T-cell (primary cell): ENCODE measurements at places on chromosomes 5 and 9. TPM values are rescaled to one million over a fixed set of nuclear protein-coding genes. Genes with fewer than 3 reads are reported as not detected.

DNA sequence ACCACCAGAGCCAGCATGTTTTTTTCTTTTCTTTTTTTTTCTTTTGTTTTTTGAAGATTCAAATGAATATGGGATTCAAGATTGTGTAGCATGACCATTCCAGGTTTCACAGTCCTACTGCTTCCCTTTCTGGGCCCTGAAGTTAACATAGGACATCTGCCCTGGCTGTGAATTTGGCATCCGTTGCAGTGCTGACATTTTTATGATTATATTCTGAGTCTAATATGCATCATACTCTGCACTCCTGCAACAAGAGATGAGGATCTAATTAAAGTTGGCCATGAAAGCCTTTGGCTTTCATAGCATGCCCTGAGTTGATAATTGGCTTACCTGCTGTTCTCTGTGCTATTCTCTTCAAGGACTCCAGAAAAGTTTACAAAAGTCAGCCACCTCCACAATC is 29.8 kb downstream of the C5orf22 start:
- H3K27ac ChIP-seq, result no peak overlapping the region
- no peak overlapping the region for H3K4me3 ChIP-seq
- DNase-seq, result no peak
- H3K27me3 ChIP-seq, result no peaks in the 10 kb centered on the region
- H3K36me3 ChIP-seq, result no peaks in the 10 kb centered on the region

- no peak overlapping the region for H3K27ac ChIP-seq
- H3K27me3 ChIP-seq, result peaks cover 3% of the 10 kb centered on the region
- H3K4me3 ChIP-seq, result no peak overlapping the region
- DNase-seq, result no peak
- H3K4me1 ChIP-seq, result no peaks in the 10 kb centered on the region
These were observed 6.3 kb upstream of the EQTN start for GRCh38 chr9:27303219-27303618.

DNA sequence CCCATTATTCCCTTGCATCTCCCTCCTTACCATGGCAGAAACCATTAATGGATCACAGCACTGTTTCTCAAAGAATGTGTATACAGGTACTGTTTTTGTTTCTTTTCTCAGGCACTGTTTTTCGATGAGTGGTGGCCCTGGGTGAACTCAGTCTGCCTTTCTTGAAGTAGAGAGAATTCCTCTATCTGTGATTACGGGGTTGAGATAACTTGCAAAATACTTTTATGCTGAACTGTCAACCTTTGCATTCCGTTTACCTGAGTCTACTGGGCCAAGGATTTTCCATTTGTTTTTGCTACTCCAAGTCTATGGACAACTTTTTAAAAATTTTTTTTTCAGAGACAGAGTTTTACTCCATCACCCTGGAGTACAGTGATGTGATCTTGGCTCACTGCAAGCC is 82.7 kb upstream of the CLINT1 start:
- no peak overlapping the region for H3K4me3 ChIP-seq
- no peaks in the 10 kb centered on the region for H3K27me3 ChIP-seq
- no peak for DNase-seq
- no peaks in the 10 kb centered on the region for H3K36me3 ChIP-seq

- peaks cover 14% of the 10 kb centered on the region for H3K36me3 ChIP-seq
- H3K27ac ChIP-seq, result no peak overlapping the region
- no peaks in the 10 kb centered on the region for H3K27me3 ChIP-seq
These were observed 49.7 kb downstream of the SAR1B start for GRCh38 chr5:134582941-134583340.

GRCh38 chr5:169728-170094 is 21.6 kb upstream of the LRRC14B start:
- no peaks in the 10 kb centered on the region for H3K36me3 ChIP-seq
- DNase-seq, result no peak
- H3K4me3 ChIP-seq, result no peak overlapping the region
- no peaks in the 10 kb centered on the region for H3K4me1 ChIP-seq
- no peak overlapping the region for H3K27ac ChIP-seq

DNA sequence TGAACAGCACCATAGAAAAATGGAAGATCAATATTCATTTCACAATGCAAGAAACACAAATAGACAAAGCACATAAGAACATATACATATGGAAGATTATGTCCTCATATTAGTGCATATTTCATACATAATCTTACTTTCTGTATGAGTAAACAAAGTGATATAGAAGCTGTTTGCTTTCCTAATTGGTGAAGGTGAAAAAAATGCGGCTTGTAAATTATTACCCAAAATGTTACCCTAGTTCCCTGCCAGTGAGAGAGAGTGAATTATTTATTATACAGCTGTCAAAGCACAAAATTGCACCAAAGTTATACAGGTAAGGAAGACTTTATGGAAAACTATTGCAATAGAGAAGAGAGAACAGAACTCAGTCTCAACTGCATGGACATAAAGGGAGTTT is 1485.0 kb upstream of the CDH9 start:
- no peak overlapping the region for H3K27ac ChIP-seq
- DNase-seq, result no peak
- H3K27me3 ChIP-seq, result no peaks in the 10 kb centered on the region

GRCh38 chr5:149671544-149671943 is 58.6 kb upstream of the PPARGC1B start:
- no peak overlapping the region for H3K27ac ChIP-seq
- no peaks in the 10 kb centered on the region for H3K4me1 ChIP-seq

GRCh38 chr5:33685873-33686755 is 205.7 kb downstream of the ADAMTS12 start:
- no peak for DNase-seq
- no peak overlapping the region for H3K27ac ChIP-seq
- no peaks in the 10 kb centered on the region for H3K27me3 ChIP-seq
- H3K4me3 ChIP-seq, result no peak overlapping the region

DNA sequence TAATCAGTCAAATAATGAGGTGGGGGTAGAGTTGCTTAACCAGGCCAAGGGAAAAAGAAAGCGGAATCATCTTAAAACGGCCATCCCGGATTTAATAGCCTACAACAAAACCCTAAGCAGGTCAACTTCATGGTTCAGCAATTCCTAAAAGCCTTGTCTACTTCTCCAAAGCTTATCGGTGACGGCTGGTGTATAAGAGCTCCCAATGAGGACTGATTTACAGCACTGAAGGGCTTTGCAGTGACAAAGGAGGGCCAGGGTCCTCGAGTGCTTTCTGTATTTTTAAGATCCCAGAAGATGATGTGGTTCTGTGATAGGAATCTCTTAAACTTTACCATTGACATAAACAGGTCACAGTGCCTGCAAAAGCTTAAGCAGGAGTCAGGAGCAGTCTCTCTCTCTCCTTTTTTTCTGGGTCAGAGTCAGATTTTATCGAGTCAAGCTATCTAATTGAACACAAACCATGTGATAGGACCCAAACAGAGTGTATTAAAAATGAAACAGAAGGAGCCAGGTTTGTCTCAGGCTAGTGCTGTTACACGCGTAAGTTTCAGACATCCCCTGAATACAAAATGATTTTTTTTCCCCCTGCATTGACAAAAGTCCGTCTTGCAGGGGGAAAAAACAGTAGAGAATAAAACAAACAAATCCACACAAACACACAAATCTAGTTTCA is 663.6 kb upstream of the ZNF608 start:
- H3K36me3 ChIP-seq, result no peaks in the 10 kb centered on the region
- H3K4me3 ChIP-seq, result no peak overlapping the region
- no peaks in the 10 kb centered on the region for H3K4me1 ChIP-seq
- no peaks in the 10 kb centered on the region for H3K27me3 ChIP-seq
- no peak overlapping the region for H3K27ac ChIP-seq

- no peaks in the 10 kb centered on the region for H3K36me3 ChIP-seq
- no peaks in the 10 kb centered on the region for H3K4me1 ChIP-seq
- H3K4me3 ChIP-seq, result no peak overlapping the region
- H3K27me3 ChIP-seq, result no peaks in the 10 kb centered on the region
These were observed 461.9 kb upstream of the PAPPA start for GRCh38 chr9:115691693-115692092.

- peaks cover 25% of the 10 kb centered on the region for H3K4me1 ChIP-seq
- no peak overlapping the region for H3K4me3 ChIP-seq
- peaks cover 19% of the 10 kb centered on the region for H3K36me3 ChIP-seq
These were observed 33.6 kb downstream of the TNFAIP8 start for GRCh38 chr5:119389288-119390030.

DNA sequence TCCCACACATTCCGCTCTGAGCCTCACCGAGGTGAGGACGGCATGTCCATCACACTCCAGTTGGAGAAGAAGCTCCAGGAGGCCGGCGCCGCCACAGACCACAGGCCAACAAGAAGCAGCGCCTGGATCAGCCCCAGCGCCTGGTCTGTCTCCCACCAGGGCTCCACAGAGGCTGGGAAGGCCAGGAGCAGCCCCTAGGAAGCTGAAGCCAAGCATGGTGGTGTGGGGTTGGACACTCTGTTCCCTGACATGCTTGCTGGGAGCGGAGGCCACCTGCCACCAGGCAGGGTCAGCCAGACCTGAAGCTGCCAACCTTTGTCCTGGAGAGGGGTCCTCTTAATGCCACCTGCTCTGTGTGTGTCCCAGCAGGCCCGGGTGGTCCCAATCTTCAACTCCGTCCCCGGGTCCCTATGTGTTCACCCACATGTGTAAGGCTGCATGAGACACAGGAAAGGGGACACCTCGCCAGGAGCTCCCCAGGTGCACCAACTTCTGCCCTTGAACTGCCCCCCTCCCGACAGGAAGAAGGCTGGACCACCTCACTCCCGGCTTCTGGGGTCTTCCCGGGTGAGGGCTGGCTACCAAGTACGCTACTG is 140.1 kb upstream of the PPP1R26 start:
- no peaks in the 10 kb centered on the region for H3K4me1 ChIP-seq
- H3K27me3 ChIP-seq, result peaks cover 5% of the 10 kb centered on the region
- H3K36me3 ChIP-seq, result no peaks in the 10 kb centered on the region

DNA sequence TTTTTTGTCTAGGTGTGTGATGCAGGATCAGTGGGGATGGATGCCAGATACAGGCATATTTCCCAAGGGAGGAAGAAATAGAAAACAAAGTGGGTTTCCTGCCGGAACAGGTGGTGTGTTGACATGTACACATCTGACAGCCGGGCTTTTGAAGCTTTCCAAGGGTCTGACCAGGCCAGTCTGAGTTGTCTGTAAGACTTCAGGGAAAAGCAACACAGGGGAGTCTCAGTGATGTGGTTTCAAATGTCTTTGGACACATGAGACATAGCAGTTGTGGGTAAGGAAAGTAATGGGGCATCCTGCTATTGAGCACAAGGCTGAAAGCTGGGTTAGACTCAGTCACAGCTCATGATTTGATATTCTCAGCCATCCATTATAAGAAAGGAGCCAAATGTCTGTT is 274.9 kb downstream of the PIK3R1 start:
- H3K4me3 ChIP-seq, result no peak overlapping the region
- no peak for DNase-seq
- no peaks in the 10 kb centered on the region for H3K27me3 ChIP-seq
- H3K36me3 ChIP-seq, result no peaks in the 10 kb centered on the region
- no peak overlapping the region for H3K27ac ChIP-seq

GRCh38 chr5:6557807-6558575 is 74.9 kb downstream of the NSUN2 start:
- DNase-seq, result no peak
- H3K36me3 ChIP-seq, result no peaks in the 10 kb centered on the region
- no peak overlapping the region for H3K27ac ChIP-seq
- no peaks in the 10 kb centered on the region for H3K4me1 ChIP-seq

DNA sequence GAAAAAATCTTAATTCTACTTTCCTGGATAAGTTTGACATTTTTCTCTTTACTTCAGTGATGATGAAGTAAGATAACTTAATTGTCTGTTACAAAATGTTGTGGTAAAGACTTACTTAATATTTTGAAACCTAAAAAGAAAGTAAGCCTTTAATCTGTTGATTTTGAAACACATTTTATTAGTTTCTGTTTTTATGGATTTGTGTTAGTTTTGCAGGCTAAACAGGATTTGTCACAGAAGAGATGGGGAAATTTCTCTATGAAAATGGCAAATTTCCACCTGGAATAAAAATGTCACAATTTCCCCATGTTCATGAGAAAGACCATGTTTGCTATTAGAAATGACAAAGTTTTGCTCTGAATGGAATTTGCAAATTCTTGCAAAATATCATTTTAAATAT is 237.1 kb downstream of the RFX3 start:
- peaks cover 27% of the 10 kb centered on the region for H3K36me3 ChIP-seq
- no peak for DNase-seq
- no peak overlapping the region for H3K27ac ChIP-seq
- no peaks in the 10 kb centered on the region for H3K27me3 ChIP-seq
- no peaks in the 10 kb centered on the region for H3K4me1 ChIP-seq
- no peak overlapping the region for H3K4me3 ChIP-seq

DNA sequence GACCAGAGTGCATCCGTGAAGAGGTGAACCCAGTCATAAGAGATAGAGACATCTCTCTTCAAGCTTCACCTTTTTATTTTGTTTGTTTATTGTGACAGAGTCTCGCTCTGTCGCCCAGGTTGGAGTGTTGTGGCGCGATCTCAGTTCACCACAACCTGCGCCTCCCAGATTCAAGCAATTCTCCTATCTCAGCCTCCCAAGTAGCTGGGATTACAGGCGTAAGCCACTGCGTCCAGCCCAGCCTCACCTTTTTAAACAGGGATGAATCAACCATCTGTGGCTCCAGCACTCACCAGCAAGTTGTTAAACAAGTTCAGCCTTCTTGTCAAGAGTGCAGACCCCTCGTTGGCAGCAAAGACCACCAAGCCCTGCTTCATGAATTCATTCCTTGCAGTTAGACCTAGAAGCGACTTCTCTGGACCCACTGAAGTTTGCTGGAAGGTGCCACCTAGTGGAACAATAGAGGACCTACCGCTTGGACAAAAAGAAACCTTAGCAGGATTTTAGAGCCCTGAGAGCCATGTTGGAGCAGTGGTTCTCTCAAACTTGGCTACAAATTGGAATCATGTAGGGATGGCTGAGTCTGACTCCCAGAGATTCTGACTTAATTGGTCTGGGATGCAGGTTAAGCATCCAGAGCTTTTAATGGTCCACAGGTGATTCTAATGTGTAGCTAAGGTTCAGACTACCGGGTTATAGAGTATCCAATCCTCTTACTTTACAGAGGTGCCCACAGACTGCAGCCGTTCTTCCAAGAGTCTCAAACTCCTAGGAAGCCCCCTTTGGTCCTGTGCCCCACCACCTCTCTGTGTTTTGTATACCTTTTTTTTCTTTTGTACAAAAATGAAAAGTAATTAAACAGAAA is 10.5 kb upstream of the GALNT10 start:
- H3K27me3 ChIP-seq, result no peaks in the 10 kb centered on the region
- H3K4me3 ChIP-seq, result no peak overlapping the region
- H3K4me1 ChIP-seq, result no peaks in the 10 kb centered on the region
- no peak for DNase-seq
- H3K36me3 ChIP-seq, result no peaks in the 10 kb centered on the region

The NR6A1 gene
- 0.40 TPM for total RNA-seq

The KIF3A gene
- total RNA-seq, result 15.9 TPM

The GFI1B gene
- total RNA-seq, result not detected
